ENCODE measurements at places on chromosomes 3 and 15.

DNA sequence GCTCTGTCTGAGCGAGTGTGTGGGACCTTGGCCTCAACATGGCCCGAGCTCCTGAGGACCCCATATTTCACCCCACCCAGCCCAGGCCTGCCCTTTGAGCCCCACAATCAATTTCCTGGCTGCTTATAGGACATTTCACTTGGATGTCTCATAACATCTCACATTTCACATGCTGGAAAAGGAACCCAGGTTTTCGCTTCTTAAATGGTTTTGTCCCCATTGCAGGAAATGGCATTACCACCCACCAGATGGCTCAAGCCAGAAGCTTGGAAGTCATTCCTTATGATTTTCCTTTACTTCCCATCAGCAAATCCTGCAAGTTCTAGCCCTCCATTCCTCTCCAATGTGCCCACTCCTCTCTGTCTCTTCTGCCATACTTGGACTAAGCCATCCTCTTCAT lies 14.9 kb downstream of the ITGA11 start:
- no peak for DNase-seq

GRCh38 chr15:37931321-37931720 lies 3.1 kb upstream of the TMCO5A start:
- DNase-seq: no peak

DNA sequence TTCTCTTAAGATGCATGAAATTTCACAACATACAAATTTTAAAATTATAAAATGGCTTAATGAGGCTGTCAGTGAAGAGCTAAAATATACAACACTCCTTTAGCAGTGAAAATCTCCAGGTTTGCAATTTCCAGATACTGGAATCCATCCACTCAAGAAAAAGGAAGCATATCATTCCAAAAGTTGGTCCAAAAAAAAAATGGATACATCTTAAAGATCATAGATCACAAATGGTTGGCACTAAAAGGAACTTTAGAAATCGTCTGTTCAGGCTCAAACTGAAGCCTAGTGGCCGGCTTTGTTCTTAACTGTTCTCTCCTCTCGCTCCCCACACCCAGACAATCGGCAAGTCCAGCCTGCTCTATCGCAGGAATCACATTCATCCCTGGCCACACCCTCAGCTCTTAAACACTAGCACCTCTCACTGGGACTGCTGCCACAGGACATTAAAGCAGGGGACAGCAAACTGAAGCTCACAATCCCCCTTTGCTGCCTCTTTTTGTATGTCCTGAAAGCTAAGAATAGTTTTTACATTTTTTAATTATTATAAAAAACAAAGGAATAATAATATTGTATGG lies 130.3 kb upstream of the CDIN1 start:
- no peak for DNase-seq

DNA sequence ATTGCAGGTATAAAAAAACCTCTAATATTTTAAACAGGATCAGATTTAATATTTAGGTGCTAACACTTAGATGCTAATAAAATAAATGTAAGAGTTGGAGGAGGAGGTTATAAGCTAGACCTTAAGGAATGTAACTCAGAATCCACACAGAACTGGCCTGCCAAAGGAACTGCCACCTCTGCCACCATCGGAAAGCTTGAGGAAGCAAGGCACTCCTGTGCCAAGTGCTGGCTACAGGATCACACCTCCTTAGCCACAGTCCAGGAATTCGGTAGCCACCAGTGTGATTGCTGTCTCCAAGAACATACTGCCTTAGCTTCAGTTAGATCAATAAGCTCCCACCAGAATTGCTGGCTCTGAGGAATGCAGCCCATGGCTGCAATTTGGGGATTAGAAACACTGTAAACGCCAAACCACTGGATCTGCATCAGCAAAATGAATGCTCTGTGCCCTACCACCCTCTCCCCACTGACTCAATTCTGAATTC lies 58.0 kb downstream of the FRMD5 start:
- DNase-seq: no peak

GRCh38 chr3:16050641-16051467 lies 123.6 kb upstream of the GALNT15 start:
- DNase-seq: no peak

DNA sequence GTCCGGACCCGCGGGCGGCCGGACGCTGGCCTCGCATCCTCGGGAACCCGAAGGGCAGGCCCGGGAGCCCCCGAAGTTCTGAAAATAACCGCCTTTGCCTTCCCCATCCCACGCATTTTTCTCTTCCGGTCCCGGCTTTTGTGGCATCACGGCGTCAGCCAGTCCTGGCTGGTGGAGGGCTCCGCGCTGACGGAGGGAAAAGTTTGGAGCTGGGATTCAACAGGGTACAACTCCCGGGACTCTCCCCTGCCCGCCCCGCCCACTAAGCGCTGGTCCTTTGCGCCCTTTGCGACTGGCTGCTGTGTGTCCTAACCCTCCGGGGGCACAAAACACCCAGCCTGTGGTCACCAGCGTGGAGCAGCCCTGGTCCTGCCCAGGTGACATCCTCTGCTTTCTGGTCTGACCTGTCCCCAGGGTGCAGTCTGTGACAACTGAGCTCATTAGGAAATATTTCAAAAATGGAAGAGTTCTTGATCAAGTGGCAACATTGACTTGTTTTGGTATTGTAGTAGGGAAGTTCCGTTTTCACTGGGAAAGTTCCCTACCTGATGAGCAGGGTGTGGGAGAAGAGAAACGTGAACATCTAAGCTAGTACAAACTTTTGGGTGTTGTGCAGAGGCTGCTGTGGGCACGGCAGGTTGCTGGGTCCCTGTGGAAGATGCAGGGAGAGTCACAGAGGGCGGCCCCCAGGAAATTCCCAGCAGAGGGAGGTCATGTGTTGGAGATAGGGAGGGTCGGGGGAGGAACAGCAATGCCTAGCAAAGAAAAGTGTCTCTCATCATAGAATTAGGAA lies 775 bp downstream of the ARNT2 start:
- DNase-seq: no peak

DNA sequence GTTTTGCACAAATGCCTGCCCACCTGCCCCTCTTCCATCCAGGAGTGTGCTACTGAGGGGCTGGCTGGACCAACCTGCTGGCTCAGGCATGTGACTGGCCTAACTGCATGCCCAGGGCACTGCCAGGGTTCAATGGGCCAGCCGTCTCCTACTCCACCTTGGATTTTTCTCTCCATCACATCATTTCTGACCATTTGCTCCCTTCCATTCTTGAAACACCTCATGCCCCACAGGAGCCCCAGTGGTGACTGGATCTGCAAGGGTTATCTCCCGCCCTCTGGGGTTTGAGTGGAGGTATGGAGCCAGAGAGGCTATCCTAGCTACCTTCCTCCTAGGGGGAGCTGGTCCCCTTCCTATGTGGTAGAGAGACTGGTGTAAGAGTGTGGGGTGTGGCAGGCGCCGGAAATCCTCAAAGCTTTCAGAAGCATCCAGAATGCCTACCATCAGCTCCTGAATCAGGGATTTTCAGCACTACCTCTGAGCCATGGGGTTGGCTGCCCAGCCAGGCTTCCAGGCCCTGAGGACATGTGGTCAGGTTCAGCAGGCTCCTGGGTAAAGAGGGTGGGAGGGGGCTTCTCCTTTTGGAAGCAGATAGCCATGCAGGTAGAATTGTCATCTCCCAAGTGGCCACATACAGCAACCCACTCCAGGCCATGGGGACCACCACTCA lies 2.9 kb upstream of the MANF start:
- no peak for DNase-seq

GRCh38 chr3:59456852-59457485 lies 407.1 kb upstream of the CFAP20DC start:
- DNase-seq: no peak

GRCh38 chr3:13013566-13013965 lies 59.7 kb downstream of the IQSEC1 start:
- no peak for DNase-seq

- no peak for DNase-seq
Measured at GRCh38 chr3:155325263-155325835, 31.9 kb upstream of the STRIT1 start.

DNA sequence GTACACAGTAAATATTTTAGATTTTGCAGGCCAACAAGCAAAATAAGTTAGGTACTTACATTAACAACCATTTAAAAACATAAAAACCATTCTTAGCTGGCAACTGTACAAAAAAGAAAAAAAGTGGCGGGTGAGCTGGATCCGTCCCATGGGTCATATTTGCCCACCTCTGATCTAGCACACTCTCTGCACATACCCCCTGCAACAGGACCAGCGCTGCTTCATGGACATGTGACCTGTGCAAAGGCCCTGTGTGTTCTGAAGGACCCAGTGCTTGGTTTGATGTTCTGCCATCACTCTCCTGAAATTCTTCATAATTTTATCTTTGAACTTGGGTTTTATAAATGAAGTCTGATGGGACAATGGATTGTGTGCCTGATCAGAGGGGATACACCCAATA lies 72.5 kb upstream of the ACAN start:
- DNase-seq: no peak

- DNase-seq: no peak
Measured at GRCh38 chr15:81478354-81478753, 104.3 kb upstream of the TMC3 start.

DNA sequence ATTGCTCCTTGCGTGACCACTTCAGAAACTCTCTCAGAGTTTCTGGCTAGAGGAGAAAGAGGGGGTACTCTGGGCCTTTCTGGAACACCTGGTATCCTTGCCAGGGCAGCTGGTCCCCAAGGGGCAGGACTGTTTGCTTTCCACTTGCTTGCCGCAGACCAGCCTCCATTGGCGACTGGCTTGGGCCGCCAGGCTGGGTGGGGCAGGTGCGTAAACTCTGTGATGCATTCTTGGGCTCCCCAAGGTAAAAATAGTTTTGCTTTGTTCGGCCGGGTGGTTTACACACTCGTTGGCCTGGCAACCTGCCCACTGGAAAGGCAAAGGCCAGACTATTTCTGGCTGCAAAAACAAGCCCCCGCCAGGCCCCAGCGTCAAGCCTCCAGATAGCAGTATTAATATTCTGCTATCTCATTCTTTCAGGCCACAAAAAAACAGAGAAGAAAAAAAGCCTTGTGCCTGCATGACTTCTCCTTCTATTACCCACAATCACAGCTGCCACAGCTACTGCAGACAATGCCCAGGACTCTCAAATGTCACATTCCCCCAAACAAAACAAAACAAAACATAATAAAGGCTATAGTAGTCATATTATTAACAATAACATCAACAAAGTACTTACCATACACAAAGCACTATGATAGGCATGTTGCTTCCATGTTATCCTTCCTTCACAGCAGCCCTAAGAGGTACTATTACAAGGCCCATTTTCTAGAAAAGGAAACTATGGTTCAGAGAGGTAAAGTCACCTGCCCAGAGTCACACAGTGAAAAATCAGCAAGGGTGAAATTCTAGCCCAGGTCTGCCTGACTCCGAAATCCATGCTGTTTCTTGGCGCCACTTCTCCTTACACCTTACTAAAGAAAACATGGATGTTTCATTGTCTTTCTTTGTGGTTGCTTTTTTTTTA lies 14.0 kb upstream of the SSUH2 start:
- no peak for DNase-seq

GRCh38 chr3:57939775-57940174 lies 68.4 kb upstream of the FLNB start:
- no peak for DNase-seq

GRCh38 chr3:158167737-158168557 lies 58.1 kb downstream of the RSRC1 start:
- no peak for DNase-seq

GRCh38 chr3:61956236-61956635 lies 394.9 kb downstream of the PTPRG start:
- no peak for DNase-seq

DNA sequence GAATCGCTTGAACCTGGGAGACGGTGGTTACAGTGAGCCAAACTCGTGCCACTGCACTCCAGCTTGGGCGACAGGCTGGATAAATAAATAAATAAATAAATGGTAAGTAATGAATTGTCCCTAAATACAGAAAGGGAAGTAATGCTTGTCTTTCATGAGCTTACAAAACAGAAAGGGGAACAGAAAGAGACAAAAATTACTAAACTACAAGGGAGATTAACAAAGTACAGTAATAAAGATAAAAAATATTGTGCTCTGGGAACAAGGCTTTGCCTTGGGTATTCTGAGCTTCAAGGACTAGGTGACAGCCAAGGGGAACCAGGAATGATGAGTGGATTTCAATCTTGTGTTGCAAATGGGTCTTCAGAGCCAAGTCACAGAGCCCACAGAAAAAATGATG lies 9.2 kb upstream of the HLTF start:
- DNase-seq: no peak

GRCh38 chr15:69992348-69992747 lies 105.4 kb downstream of the TLE3 start:
- DNase-seq: no peak

DNA sequence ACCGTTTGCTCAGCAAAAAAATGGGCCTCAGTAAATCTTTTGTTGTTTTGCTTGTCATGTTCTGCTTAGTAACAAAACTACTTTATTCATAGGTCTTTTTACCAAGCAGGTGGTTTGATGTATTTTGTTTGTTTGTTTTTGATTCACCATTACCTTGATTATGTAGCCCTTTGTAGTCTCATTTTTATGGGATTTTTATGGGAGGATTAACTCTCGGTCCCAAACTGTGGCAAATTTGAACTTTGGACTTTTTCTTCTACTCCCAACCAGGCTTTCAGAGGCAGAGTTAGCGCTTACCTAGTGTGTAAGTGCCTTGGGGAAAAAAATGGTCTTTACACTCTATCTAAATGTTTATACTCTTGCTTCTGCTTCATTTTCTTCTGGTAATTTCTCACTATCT lies 276.7 kb upstream of the POU1F1 start:
- no peak for DNase-seq
